Tibial nerve (tissue), 4 donors: ENCODE measurements at places on chromosomes 11 and 22.
A peak's percentile ranks its signal among the peaks of the same experiment; 100 is the strongest.

- H3K4me1 ChIP-seq: no peaks in the 10 kb centered on the region
- H3K4me3 ChIP-seq: no peak overlapping the region
- DNase-seq: peak; percentile 67
- H3K27me3 ChIP-seq: no peaks in the 10 kb centered on the region
- H3K36me3 ChIP-seq: no peaks in the 10 kb centered on the region
- peak overlapping the region; percentile 47 for H3K27ac ChIP-seq
Observed at GRCh38 chr11:62439785-62440602, 21.2 kb downstream of the SCGB1A1 start.

DNA sequence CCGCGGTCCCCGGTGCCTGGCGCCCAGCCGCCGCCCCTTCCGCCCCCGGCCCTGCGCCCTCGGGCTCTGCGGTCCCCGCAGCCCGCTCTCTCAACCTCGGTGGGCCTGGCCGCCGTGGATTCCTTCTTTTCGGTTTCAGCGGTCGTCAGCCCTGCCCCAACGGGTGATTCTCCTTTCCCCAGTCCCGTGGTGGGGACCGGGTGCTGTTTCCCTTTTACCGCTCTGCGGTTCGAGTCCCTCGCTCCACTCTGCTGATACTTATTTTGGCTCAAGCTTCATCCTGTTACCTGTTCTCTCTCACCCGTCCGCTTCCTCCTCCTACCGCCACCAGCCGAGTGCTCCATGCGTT is 494 bp downstream of the ZDHHC5 start:
- peak overlapping the region; percentile 97 for H3K27ac ChIP-seq
- no peaks in the 10 kb centered on the region for H3K27me3 ChIP-seq
- DNase-seq: no peak
- no peaks in the 10 kb centered on the region for H3K36me3 ChIP-seq

- no peaks in the 10 kb centered on the region for H3K4me1 ChIP-seq
- H3K4me3 ChIP-seq: peak overlapping the region; percentile 64
- peak overlapping the region; percentile 40 for H3K27ac ChIP-seq
Observed at GRCh38 chr11:74989260-74989638, 516 bp downstream of the NEU3 start.

DNA sequence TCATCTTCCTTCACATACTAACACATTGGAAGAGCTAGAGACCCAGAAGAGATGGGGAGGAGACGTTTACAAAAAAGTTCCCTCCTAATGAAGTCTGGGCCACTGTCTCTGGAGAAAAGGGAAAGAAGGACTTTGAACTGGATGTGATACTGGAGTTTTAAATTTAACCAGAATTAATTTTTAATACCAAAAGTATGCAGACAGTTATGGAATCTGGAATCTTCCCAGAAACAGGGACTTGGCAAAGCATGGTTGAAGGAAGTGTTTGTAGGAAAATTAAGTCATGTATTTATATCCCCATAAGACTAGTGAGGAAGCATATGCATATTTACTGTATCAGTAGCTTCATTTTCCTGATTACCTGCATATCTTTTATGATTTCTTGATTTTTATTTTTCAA is 215.5 kb downstream of the TTC28 start:
- no peaks in the 10 kb centered on the region for H3K4me1 ChIP-seq
- DNase-seq: no peak
- no peaks in the 10 kb centered on the region for H3K27me3 ChIP-seq
- no peak overlapping the region for H3K4me3 ChIP-seq

DNA sequence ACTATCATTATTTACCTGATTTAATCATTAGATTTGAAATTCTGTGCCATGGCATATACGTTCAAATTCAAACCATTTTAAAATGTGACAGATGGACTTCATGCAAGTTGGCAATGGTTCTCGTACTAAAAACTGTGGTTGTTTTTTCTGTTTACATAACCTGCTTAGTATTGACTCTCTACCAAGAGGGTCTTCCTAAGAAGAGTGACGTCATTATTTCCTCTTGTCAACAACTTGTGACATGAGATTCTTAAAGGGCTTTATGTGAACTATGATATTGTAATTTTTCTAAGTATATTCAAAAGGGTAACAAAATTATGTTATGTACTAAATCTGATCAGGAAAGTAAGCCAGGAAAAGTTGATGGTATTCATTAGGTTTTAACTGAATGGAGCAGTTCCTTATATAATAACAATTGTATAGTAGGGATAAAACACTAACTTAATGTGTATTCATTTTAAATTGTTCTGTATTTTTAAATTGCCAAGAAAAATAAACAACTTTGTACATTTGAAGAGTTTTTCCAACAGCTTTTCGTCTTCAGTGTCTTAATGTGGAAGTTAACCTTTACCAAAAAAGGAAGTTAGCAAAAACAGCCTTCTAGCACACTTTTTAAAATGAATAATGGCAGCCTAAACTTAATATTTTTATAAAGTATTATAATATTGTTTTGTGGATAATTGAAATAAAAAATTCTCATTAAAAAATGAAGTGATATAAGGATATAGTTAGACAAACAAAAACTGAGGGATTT is 87.0 kb downstream of the GRK3 start:
- no peaks in the 10 kb centered on the region for H3K27me3 ChIP-seq
- no peaks in the 10 kb centered on the region for H3K4me1 ChIP-seq
- H3K36me3 ChIP-seq: no peaks in the 10 kb centered on the region
- no peak overlapping the region for H3K27ac ChIP-seq
- DNase-seq: no peak

DNA sequence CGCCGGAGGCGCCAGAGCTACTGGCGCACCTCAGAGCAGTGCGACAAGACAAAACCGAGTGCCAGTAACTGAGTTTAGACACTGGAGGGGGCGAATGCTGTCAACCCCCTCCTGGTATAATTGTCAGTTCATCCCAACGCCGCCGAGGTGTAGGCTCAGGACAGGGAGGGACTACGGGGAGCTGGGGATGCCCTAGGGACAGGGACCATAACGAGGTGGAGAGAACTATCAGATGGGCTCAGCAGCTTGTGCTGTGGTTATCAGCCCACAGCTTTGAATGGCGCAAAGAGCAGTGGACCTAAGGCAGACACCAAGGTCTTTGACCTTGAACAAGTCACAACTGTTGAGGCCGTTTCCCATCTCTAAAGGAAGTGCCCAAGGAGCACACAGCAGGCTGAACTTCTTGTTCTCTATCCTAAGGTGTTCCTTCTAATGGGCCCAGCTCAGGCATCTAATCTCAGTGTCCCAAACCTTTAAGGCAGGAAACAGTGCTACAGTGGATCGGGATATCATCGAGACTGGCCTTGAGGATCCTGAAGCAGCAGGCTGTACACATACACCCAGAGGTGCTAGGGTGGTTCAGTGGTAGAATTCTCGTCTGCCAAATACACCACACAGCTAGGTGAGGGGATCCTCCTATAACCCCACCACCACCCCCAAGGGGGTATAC is 958 bp upstream of the TUT1 start:
- H3K36me3 ChIP-seq: peaks cover 8% of the 10 kb centered on the region
- peaks cover 36% of the 10 kb centered on the region for H3K4me1 ChIP-seq
- H3K27me3 ChIP-seq: no peaks in the 10 kb centered on the region
- no peak for DNase-seq
- peak overlapping the region; percentile 91 for H3K4me3 ChIP-seq
